ENCODE measurements at places on chromosomes 2 and 18. TPM values are rescaled to one million over a fixed set of nuclear protein-coding genes. Genes with fewer than 3 reads are reported as not detected.

NXPH2 gene
- total RNA-seq, result not detected

OR6B2 gene
- total RNA-seq, result not detected

CYP20A1 gene
- 28.6 TPM for total RNA-seq

ALKAL2 gene
- not detected for total RNA-seq

TEKT4 gene
- total RNA-seq, result not detected

POLE4 gene
- 67.8 TPM for total RNA-seq

DNA sequence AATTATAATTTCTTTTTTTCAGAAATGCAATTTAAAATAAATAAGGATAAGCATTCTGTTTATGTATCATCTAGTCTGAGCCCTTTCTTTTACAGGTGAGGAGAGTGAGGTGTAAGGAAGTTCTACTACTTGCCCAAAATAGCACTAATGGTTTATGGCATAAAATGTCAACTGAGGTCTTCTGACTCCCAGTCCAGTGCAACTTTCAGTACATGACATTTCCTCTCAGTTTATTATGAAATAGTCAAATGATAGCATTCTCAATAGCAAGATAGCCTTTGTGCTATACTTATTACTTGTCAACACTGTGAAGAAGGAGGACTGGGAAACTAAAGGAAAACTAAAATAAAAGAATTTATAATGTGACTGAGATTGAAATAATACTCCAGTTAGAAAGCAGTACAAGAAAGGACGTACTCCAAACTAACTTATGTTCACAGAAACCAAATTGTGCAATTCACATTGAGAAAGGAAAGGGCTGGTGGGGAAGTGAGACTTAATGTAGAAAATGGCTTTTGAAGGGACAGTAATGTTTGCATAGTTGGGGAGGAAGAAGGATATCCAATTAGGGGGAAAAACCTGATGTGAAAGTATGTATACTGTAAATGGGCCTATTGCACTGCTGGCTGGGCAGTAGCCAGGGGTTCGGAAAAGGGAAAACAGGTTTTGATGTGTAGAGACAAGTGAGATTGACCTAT, 166.7 kb upstream of the ZEB2 start:
- no peak for DNase-seq

GRCh38 chr2:60775048-60775639, 19.1 kb downstream of the PAPOLG start:
- no peak for DNase-seq

GRCh38 chr2:141199711-141200110, 931.1 kb downstream of the LRP1B start:
- no peak for DNase-seq

- DNase-seq, result no peak
Measured at GRCh38 chr2:9945596-9945995, 5.9 kb upstream of the GRHL1 start.

DNA sequence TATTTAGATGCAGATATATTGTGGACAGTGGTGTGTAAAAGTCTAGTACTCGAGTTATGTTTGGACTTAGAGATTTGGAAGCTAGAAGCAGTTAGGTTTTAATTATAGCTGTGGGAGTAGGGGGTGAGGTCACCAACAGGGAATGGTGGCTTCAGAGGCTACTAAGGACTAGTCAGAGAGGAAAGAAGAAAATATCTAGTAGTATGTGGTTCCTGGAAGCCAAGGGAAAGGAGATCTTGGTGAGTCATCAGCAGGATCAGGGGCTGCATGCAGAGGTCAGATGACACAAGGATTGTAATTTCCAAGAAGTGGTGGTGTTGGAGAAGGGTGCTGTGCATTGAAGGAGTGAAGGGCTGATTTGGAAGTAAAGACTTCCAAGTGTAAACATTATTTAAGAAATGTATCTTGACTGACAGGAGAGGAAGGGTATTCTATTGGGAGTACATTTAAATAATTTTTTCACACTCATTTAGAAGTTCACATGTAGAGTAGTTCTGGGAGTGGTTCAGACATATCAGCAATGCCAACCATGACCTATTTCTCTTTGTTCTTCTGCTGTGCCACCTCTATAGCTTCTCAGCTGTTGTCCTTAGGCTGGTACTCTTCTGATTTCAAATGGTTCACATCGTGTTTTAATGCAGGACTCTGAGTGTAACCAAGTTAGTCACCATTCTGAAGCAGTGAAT, 59.1 kb downstream of the ACSL3 start:
- no peak for DNase-seq

- no peak for DNase-seq
Measured at GRCh38 chr2:33425586-33426031, 50.8 kb upstream of the RASGRP3 start.

DNA sequence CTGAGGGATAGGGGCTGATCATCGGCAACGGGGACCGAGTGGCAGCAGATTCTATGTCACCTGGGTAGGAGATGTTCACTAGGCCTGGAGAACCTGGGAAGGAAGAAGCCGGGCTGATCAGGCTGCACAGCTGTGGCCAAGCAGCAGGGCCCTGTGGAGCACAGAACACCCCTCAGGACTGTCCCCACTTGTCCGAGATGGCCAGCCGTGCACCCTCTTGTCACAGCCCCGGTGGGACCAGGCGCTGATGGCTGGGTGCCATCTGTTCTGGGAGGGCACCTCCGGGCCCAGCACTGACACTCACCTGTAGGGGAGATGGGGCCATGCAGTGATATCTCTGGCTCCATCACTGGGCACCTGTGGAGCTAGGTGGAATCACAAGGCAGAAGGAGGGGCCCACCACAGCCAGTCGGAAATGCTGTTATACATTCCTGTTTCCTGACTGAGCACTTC, 217.9 kb upstream of the RAB6C start:
- DNase-seq, result no peak

GRCh38 chr18:22172594-22173049, 3.2 kb downstream of the GATA6 start:
- no peak for DNase-seq

- no peak for DNase-seq
Measured at GRCh38 chr18:2150566-2150965, 420.7 kb downstream of the METTL4 start.

DNA sequence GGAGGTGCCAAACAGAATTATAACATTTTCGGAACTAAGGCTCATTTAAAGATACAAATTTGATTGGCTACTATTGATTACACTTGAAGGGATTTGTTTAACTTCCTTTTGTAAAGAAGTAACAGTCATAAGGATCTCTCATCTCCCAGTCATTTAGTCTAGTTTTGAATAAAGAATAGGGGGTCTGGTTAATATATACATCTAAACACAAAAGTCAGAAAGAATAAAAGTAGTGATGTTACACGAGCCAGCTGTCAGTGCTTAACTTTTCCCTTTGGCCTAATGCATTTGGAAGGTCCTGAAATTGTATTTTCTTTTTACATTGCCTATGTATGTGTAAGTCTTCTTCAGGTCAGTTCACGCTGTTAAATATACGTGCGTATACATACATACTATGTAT, 8.1 kb downstream of the SEPTIN2 start:
- no peak for DNase-seq

- DNase-seq, result no peak
Measured at GRCh38 chr2:183812091-183812490, 687.8 kb downstream of the NUP35 start.

DNA sequence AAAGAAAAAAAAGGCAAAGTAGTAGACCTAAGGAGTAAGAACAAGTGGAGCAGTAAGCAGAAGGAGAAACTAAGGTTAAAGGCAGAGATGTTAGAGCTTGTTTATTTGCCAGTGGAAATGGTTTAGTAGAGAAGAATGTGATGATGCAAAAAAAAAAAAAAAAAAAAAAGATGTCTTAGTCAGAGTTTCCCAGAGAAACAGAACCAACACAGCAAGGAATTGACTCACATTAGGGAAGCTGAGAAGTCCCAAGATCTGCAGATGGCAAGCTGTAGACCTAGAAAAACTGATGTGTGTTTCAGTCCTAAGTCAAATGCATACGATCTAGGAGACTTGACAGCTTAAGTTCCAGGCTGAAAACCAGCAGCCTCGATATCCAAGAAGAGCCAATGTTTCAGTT, 1548.8 kb upstream of the LRRTM1 start:
- no peak for DNase-seq

- no peak for DNase-seq
Measured at GRCh38 chr2:178825183-178825582, 18.0 kb upstream of the TTN start.

DNA sequence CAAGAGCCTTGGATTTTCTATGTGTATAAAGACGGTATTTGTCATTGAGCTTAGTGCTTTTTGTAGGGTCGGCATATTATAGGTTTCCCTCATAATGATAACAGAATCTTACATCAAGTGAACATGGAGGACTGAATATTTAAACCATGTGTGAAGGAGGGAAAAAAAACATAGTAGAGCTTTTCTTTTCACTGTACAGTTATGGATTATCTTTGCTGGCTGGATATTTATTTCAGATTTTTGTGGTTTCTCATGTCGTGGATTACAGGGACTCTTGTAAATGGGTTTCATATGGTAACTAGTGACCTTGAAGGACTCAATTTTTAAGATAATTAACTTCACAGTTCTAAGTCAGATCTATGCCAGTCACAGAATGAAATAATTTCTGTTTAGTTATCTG, 330.2 kb upstream of the NRP2 start:
- no peak for DNase-seq

GRCh38 chr2:230711224-230711623, 1.4 kb upstream of the CAB39 start:
- DNase-seq, result no peak

DNA sequence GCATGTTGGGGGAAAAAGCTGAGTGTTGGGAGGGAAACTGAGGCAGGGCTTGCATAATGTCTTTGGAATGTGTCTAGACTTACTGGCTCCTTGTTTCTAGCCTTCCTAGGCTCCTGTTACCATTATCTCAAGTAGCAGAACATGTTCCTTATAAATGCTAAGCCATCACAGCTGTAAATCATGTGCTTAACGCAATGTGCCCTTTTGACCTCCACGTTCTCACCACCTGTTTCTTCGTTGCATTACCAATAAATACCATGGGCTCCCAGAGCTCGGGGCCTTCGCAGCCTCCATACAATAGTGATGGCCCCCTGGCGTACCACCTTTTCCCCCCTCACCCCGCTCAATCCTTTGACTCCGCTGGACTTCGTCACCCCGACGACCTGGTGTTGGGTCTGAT, 54.0 kb upstream of the CWC22 start:
- DNase-seq, result no peak

Data from CD8-positive, alpha-beta memory T cell (primary cell).